Activated CD4-positive, alpha-beta T cell treated with anti-CD3 and anti-CD28 coated beads, Interleukin-2, amount 10 ng/mL, durations not matched to agents 24 days and 14 days (primary cell): ENCODE measurements at places on chromosomes 4 and X. TPM values are rescaled to one million over a fixed set of nuclear protein-coding genes. Genes with fewer than 3 reads are reported as not detected.

Gene PCDH18
- total RNA-seq = not detected in 2 replicates

Gene SPANXD
- not detected in 2 replicates for total RNA-seq

Gene RASGEF1B
- 3.9 and 5.5 TPM in 2 replicates for total RNA-seq

Gene XKRX
- total RNA-seq = 0.12 and 0.23 TPM in 2 replicates

Gene C1QTNF7
- total RNA-seq = not detected in 2 replicates

Gene CORIN
- 0.51 TPM in 1 of 2 replicates, not detected in the other for total RNA-seq
